ENCODE measurements at places on chromosomes 3 and 15.

DNA sequence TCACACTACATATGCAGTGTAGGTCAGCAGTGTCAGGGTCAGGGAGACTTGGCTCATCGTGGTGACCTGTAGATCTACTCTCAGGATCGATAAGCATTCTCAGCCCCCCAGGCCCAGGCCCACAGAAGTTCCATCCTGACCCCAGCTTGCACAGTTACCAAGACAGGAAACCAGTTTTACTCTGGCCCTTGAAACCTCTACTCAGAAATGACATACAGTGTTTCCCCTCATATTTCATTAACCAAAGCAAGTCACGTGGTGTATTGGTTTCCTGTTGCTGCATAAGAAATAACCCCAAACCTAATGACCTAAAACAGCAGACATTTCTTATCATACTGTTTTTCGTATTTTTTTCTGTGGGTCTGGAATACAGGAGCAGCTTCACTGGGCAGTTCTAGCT lies 242.2 kb downstream of the SLCO3A1 start:
- DNase-seq, result no peak

GRCh38 chr3:65391068-65391467 lies 647.6 kb downstream of the MAGI1 start:
- no peak for DNase-seq

- no peak for DNase-seq
These were observed 117.7 kb downstream of the MYLK start for GRCh38 chr3:123766193-123767008.

DNA sequence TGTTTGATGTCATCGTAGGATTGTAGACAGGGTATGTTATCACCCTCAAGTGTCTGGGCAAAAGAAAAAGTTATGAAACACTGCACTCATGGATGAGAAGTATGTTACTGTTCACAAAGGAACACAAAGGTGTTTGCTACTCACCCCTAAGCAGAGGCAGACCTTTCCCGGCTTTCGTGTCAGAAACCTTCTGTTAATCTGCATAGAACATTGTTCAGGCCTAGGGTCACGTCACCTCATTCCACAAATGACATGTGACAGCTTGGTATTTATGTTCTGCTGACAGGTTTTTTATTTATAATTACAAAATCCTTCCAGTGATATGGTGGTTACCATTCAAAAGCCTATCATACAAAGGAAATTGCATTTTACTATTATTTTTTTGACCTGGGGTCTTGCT lies 16.5 kb downstream of the THUMPD3 start:
- DNase-seq, result no peak

DNA sequence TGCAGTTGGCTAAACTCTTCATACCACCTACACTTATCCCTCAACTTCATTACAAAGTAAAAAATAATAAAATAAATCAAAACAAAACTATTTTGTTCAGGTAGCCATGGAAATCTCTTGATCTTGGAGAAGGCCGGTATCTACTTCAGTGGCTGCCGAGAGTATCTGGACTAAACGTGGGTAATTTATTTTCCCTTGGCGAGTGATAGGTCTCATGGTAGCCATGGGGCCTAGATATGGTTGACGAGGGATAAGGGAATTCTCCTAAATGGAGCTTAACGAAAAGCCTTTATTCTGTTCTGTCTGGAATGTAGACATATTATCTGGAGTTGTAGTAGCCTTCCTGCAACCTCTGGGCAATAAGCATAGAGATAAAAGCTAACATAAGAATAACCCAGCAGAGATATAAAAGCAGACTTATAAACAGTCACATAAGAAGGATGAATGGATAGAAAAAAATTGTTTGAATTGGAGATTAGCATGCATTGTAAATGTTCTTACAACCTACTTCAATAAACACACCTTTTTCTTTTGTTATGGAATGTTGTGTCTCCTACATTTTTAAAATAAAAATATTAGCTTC lies 281.3 kb upstream of the ARRDC4 start:
- DNase-seq, result no peak

DNA sequence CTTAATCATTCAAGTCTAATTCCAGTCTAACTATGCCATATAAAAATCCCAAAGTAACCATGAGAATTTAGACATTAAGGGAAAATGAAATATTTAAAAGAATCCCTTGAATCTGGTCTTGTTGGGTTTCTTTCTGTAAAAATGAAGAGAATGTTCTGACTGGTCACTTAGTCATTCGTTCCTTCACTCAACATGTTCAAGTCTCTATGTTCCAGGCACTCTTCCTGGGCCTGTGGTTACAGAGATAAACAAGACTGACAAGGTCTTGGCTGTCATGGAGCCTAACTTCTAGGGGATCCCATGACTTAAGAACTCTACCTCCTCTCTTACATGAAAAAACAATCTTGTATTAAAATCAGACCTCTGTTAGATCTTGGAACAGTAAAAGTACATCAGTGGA lies 638.6 kb upstream of the TBL1XR1 start:
- no peak for DNase-seq

DNA sequence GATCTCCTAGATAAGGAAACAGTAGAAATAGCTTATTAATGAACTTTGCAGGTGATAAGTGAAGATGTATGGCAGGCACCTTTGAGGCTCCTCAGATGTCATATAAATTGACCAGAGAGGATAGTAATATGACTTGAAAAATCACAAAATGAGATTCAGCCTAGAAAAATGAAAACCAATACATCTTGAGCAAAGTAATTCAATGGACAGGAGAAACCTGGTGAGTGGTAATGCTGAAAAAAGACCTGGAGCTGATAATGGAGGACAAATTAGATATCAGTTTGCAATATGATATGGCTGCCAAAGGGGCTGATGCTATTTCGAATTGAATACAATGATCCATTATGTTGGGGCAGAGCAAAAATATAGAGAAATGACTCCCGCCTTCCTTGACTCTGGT lies 103.9 kb downstream of the LSAMP start:
- no peak for DNase-seq

DNA sequence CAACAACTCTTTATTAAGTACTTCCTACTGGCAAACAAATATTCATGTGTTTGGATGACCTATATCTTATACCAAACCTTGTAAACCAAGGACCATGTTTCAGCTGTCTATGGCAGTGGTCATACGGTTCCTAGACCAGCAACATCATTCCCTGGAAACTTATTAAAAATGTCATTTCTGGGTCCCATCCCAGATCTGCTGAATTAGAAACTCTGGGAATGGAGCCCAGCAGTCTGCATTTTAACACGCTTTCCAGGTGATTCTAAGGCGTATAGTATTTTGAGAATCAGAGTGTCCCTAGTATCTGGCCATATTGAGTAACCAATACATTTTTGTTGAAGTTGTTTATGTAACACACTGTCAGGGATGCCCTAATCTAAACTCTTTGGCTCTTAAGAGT lies 363.4 kb upstream of the LRRC3B start:
- DNase-seq, result no peak

- DNase-seq, result no peak
These were observed 27.8 kb downstream of the KLHL6 start for GRCh38 chr3:183527428-183528379.

- DNase-seq, result no peak
These were observed 260.6 kb upstream of the MME start for GRCh38 chr3:154819491-154819890.

- no peak for DNase-seq
These were observed 35.1 kb downstream of the CYFIP1 start for GRCh38 chr15:22945071-22945470.

- DNase-seq, result no peak
These were observed at the start of gene PLCB2 for GRCh38 chr15:40307421-40308211. Gene PLCB2, minus strand, starts transcription at chr15:40307935. Its CDS starts 263 bp downstream, at chr15:40307672.

GRCh38 chr3:128273109-128273840 lies 120.0 kb downstream of the EEFSEC start:
- DNase-seq, result no peak

- no peak for DNase-seq
These were observed 894.9 kb downstream of the DIPK2A start for GRCh38 chr3:144866476-144866875.

GRCh38 chr3:184746131-184747120 lies 34.6 kb upstream of the MAGEF1 start:
- DNase-seq, result no peak

- no peak for DNase-seq
These were observed 43.9 kb downstream of the ONECUT1 start for GRCh38 chr15:52746162-52746757.

DNA sequence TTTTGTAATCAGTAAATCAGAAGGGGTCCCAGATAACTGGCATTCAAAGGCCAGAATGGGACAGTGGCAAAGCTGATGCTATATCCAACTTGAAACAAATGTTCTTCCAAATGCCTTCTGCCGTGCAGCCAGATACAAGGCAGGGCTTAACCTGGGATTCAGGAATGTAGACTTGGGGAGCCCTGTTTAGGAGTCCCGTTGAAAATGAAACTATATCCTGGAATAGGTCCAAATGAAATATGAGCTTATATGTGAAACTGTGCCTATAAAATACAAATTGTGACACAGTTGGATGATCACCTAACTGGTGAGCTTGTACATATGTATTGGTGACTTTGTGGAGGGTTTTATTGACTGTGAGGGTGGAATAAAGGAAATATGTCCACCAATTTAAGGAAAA lies 28.7 kb downstream of the FRMD4B start:
- no peak for DNase-seq

DNA sequence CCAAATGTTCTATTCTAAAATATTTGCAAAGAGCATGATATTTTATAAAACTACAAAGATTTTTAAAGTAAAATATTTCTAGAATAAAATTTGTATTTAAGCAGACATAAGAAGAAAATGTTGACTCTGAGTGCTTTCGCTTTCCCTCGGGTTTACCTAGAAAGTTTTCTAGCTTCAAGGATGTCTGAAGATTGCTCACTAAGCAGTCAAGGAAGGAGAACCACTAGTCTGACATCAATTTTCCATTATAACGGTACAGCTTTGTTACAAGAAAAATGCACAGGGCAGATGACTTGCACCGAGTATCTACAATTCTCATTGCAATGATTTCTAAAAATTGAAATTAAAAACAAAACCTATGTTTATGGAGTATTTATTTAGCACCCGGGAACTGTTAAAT lies 14.2 kb downstream of the GPR15 start:
- no peak for DNase-seq

- peak; percentile 93 for DNase-seq
These were observed 312.9 kb downstream of the ZBBX start for GRCh38 chr3:167066977-167067786.

GRCh38 chr15:92146511-92147150 lies 247.1 kb upstream of the ST8SIA2 start:
- DNase-seq, result no peak

DNA sequence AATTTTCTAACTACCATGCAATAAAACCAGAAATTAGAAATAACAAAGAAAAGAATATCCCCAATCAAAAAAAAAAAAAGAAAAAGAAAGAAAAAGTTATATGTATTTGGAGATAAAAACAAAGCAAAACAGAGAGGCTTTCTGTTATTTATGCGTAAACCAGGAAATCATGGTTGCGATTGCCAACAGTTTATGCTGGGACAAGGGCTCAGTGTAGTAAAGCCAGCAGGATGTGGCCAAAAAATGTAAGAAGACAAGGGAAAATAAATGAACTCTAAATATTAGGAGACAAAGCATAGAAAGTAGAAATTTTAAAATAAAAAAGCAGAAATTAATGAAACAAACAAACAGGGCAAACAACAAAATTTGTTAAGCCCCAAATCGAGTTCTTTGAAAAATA lies 27.2 kb upstream of the GOLGA8J start:
- DNase-seq, result no peak

DNA sequence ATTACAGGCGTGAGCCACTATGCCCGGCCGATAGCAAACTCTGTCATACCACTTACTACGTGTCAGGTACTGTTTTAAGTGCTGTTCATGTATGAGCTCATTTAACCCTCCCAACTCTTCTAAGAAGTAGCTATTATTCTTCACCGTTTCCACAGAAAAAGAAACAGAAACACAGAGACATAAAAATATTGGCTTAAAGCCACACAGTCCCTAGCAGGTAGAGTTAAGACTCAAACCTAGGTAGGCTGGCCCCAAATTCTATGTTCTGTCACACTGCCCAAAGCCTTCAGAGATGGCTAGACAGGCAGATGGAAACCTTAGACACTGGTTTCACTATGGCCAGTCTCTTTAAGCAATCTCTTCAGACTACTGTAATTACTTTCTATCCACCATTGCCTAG lies 149.8 kb upstream of the KCNMB2 start:
- no peak for DNase-seq

DNA sequence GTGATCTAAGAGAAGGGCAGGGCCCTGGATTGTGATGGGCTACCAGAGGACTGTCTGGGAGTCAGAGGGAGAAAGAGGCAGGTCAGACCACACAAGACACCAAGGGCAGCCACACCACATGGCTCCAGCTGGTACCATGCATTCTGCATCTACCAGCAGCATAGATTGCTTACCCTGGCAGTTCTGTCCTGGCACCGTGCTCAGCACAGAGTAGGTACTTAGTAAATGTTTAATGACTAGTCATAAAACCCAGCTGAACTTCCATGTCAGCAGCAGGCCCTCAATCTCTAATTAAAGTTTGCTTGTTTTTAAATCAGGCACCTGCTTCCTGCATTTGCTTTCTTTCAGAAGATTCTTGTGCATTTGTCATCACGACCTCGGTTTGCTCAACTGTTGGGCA lies 77.3 kb upstream of the ATP2B2 start:
- no peak for DNase-seq

DNA sequence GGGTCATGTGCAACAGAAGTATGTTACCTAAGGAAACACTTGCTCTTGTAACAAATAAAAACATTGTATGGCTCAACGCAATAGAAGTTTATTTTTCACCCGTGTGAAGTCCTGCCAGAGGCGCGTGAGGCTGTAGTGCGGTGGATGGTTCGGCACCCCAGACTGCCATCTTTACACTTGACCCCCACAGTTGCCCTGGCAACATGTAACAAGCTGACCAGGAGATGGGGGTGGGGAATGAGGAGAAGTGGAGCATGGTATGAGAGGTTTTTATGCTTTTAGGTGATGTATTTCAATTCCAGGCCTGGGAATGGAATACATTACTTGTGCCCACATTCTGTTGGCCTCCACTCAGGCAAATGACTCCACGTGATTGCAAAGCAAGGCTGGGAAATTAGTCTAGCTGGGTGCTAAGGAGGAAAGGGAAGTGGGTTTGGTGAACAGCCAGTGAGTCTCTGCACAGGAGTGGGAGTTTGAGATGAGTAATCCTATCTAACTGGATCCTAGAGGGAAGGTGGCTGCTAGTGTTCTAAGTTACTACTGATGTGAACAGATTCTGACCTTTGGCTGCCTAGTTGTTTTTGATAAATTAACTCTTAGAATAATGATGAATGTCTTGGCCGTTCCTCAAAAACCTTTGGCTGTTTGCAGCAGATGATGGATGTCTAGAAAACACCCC lies 33.8 kb upstream of the GREM1 start:
- no peak for DNase-seq

DNA sequence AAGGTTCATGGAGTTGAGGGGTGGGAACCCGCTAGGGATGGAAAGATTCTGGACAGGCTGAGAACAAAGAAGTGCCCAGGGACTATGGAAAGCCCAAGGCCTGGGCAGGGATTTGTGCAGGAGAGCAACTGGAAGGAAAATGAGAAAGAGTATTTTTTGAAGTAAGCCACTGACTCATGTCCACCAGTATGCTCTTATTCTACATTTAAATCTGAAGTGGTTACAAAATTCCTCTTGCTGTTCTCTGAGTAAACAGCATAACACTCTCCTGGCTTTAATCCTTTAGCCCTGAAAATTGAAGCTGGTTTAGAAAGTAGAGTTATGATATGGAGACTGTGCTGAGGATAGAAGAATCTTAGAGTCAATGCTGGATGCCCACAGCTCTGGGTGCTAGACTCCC lies 165.2 kb downstream of the ISL2 start:
- DNase-seq, result no peak

Measured in NCI-H524 treated with DMSO at 0.1 percent for 48 hours (cell line).